ELR (cell line): ENCODE measurements at places on chromosomes 2 and 18.

DNA sequence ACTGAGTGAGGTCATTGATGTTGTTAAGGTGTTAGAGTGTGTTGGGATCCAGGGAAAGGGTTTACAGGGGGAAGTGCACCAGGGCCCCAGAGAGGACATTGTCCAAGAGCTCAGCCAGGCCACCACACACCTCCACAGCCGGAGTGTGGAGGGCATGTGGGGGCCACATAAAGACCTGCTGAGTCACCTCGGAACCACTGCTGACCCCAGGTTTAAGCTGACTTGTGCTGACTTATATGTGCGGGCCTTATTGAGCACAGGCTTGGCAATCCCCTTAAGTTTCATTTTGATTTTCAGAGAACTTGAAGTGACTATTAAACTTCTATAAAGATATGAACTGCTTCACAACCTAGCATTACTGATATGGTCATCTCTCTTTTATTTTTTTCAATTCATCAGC lies 166.2 kb upstream of the MAP3K20 start:
- DNase-seq: no peak

GRCh38 chr18:22020867-22021370 lies 148.5 kb upstream of the GATA6 start:
- DNase-seq: no peak

DNA sequence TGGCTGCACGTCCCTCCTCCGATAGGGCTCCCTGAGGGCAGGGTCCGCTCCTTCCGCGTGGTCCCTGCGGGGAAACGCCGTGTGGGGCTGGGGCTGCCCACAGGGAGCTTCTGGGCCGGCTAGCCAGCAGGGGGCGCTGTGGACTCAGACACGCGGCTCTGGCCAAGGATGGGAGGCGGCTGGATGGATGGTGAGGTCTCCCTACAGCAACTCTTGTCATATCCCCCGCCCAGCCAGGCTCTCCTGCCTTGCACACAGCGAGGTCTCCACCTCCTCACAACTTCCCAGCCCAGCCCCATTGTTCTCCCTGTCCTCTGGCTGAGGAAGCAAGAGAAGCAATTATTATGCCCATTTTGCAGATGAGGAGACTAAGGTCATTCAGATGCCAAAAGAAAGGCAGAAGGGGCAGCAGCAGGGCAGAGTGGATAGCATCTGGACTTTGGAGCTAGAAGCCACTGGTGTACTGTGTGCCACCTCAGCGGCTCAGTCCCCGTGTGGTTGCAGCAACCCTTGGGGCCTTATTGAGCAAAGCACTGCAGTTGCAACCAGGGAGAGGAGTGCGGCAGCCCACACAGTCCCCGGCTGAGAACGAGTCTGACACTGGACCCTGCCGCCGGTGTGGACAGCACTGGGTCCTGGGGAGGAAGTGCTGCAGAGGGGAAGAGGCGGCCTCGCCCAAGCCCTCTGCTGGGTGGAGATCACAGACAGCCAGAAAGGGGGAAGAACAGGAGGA lies 99.0 kb downstream of the ZFP36L2 start:
- peak; percentile 60 for DNase-seq

DNA sequence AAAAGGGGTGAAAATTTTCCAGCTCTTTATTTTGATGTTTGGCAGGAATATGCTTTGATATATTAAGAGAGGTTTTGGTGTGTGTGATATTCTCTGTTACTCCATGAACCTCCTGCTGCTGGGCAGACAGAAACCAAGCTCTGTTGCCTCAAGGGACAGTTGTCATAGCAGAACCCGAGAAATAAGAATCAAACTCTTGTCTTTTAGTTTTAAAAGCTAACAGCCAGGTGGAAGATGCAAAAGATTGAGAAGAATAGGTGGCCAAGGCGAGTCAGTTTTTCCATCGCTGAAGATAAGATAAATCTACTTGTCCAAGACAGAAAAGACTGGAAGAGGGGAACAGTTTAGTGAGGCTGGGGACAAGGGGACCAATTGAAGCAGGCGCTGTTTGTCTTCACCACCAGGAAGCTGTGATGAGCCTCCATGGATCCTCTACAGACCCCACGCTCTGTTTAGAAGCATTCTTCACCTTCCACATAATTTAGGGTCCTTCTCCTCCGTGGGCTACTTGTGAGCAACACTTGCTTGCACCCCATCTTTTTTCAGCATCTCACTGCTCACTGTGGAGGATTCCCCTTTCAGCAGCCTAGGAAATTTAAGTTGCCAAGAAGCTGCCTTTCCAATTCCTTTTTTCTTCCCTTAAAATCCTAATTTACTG lies 23.9 kb downstream of the PMAIP1 start:
- no peak for DNase-seq

DNA sequence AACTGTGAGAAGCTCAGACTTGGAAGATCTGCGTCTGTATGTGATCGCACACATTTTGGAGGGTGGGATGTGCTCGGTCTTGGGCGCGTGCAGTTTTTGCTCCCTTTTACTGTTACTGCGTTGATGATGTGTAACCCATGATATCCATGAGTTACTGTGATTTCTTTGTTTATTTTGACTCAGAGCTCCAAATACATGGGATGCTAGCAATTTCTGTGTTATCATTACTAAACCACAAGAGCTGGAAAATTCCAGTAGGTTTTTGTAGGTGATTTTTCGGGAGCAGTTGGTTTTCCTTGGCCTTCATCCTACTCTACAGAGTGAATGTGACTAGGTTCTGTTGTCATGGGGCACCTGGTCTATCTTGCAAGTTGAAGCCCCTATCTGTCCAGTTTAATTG lies 124.2 kb downstream of the AGAP1 start:
- DNase-seq: peak; percentile 58

DNA sequence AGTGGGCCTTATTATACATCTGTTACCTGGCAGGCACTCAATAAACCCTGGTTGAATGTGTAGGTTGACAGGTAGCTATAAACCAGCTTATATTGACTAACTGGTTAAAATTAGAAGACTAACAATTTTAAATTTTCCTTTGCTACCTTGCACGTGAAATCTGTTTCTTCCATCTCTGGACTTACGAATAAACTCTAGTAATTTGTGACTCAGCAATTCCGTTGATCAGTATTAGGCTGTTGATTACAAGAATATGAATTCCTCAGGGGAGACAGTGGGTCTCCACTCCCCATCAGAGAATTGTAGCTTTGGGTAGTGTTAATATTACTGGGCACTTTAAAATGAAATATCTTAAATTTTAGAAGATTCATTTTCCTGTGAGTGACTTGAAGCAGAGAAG lies 137.8 kb upstream of the SP5 start:
- no peak for DNase-seq

GRCh38 chr18:73791081-73791480 lies 356.6 kb downstream of the FBXO15 start:
- no peak for DNase-seq

DNA sequence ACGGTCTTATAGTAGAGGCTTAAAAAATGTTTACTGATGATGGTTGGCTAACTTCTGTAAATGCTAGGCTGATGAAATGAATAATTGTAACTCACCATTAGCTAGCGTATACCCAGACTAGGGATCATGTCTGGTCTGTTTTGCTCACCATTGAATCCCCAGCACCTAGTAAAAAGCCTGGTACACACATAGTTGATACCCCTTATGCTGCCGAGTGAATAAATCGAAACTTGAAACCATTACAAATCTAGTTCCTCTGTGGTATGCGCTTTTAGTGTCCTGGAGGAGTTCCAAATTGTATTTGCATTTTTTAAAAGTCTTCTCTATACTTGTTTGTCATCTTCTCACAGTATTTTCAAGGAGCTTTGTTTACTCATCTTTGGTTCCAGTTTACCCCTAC lies 1.3 kb downstream of the TAF1B start:
- peak; percentile 40 for DNase-seq

DNA sequence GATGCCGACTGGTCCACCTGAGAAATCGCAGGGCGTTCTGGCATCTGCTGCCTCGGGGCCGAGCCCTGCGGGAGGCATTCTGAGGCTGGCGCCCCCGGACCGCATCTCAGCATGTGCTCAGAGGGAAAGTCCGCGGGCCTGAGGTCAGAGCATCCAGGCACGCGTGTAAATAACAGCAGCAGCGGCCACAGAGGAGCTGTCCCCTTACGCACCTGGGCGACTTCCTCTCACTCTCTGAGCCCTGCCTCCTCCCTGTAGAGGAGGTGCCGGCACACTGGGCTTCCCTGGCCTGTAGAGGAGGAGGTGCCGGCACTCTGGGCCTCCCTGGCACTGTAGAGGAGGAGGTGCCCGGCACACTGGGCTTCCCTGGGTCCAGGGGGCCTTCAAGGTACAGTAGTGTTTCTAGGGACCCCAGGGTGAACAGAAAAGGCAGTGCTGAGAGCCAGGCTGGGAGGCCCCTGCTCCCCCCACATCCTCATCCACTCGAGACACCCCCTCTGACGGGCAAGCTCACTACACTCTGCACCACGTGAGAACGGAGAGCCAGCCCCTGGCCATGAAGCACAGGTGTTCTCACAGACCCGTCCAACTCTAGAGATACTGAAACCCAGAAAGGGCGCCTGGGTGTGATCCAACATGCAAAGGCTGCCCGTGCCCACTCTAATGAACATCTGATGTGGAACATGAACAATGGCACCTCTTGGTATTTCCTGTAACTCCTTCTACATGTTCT lies 263.5 kb downstream of the HDAC4 start:
- DNase-seq: no peak

GRCh38 chr2:152246686-152247336 lies 71.2 kb upstream of the STAM2 start:
- peak; percentile 4 for DNase-seq

DNA sequence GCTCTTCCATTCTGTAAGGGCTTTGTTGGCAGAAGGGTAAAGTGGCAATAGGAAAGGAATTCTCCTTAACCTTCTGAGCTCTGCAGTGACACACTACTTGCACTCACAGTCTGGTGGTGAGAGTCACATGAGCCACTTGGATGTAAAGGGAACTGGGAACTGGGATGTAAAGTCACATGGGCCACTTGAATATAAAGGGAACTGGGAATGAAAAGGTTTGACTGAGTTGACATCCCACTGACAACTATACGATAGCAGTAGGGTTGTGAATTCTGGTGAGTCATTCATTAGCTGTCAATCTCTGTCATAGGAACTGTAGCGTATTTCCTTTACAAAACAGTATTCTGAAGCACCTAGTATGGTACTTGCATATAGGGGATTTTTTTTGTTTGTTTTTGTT lies 5.5 kb downstream of the RPE start:
- no peak for DNase-seq

DNA sequence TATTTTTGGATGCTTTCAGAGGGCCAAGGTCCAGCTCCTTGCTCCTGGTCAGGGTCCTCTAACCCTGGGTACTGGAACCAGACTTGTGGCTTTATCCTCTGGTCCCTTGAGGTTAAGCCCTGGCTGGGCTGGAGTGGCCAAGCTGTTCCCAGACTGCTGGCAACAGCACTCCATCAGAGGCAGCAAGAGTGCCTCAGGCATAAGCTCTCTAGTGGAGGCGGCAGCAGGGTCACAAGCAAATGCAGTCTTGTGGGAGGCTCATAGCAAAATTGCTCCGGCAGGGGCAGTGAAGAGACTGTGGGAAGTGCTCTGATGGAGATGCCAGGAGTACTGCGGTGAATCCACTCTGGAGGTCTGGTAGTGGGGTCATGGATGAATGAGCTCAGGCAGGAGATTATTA lies 128.9 kb upstream of the OTOS start:
- no peak for DNase-seq

DNA sequence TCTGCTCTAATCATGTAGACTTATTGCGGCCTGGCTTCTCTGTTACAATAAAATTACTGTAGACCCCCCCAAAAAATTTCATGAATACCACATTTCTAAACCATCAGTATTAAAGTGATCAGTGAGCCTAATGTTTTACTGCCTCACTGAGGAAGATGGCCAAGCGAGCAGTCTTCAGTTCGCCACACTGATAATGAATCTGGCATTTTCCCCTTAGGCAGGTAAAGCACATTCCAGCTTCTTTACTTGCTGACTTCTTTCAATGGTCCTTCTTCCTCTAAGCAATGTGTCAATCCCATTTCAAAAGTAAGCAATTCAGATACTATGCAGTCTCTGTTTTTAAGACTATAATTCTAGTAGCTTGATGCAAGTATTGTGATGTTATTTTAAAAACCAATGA lies 137.6 kb downstream of the LAMA1 start:
- no peak for DNase-seq

DNA sequence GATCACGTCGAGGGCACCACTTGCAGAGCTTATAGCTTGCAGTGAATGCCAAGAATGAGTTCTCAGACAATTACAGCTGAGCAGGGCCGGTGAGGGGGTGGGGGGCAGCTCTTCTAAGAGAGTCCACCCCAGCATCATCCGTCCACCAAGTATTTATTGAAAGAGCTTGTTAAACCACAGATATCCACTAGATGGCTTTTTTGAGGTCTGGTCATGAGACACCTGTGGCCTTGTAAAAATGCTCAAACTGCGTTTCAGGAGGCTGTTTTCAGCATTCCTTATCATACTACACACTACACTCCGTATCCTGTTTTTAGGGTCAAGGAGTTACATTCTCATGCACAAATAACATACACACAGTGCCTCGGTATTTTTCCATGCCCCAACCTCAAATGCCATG lies 51.5 kb downstream of the DNAJC10 start:
- DNase-seq: peak; percentile 55

DNA sequence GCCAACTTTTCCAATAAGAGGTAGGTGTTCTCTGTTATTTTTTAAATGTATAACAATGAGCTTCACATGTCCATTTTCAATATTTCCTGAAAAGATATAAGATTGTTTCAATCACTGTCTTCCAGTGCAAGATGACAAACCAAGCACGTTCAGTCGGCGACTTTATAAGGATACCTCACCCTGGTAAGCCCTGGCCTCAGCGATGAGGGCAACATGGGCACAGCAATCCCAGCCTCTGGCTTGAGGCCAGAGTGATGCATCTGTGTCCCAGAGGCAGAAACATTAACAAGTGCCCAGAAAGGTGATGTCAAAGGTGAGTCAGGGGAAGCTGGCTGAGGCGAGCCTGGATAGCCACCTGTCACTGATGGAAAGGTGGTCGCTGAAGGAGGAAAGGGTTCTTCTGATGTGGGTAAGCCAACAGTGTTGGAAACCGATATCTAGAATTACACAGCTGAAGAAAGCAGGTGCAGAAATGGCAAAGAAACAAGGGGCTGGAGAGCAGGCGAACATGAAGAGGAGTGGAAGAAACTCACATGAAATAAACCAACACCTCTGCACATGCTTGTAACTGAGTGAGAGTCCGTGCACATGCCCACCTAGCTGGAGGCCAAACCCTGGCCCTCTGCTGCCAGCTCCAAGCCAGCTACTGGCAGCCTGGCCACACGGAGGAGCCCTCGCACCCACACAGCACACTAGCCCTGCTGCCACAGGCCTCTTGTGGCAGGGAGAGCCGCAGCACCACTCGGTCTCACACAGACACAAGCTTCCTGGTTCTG lies 65.5 kb downstream of the FBXO15 start:
- DNase-seq: peak; percentile 57
